ENCODE measurements at places on chromosomes 2 and 18.

DNA sequence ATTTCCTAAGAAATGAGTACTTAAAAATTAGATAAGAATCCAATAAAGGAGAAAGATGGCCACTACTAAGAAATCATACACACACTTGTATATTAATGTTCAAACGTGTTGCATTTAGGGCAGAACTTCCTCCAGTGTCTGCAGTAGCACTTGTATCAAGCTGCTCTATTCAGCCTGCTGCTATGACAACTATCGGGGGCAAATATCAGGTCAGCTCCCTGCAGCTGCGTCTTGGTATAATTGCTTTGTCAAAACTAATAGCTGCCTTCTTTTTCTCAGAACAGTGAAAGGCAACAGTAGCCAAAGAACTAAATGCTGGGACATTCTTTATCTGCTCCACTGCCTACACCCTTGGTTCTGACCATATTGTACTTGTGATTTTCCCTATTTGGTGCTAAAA lies 300.7 kb downstream of the NOL4 start:
- DNase-seq: no peak

DNA sequence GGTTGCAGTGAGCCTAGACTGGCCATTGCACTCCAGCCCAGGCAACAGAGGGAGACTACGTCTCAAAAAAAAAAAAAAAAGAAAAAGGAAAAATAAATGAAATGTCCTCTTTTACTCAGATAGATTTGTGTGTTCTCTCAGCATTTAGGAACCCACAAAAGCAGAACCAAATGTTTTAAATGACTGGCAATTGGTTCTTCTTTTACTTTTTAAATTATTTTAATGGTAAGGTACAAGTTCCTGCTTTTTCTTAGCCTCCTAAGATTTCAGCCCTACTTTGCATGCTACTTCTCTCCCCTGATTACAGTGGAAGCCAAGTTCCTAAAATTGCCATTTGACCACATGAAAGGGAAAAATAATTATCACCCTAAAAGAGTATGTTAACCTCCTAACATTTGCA lies 23.5 kb downstream of the SRSF7 start:
- DNase-seq: peak; percentile 43

DNA sequence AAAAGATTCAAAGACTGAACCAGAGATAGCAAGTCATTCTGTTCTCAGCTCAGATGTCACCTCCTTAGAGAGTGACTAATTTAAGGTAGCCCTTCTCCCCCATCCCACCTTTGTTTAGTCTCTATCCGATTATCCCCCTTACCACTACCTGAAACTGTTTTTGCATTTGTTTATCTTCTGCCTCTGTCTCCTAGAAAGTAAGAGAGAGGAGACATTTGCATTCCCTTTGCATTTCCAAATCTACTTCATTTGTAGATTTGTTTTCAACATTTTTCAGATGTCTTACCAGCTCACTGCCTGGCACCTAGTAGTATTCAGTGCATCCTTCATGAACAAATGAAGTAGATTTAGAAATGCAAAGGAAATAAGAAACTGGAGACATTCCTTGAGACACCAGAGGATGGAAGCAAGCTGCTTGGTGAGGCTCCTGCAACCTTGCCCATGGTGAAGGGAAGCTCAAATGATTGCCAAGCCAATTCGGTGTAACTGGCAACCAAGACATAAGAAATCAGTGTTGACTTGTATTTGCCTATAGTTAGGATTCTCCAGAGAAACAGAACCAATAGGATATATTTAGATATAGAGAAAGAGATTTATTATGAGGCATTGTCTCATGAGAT lies 385.7 kb downstream of the STK39 start:
- no peak for DNase-seq

GRCh38 chr2:20468549-20469500 lies 22.0 kb downstream of the RHOB start:
- no peak for DNase-seq

DNA sequence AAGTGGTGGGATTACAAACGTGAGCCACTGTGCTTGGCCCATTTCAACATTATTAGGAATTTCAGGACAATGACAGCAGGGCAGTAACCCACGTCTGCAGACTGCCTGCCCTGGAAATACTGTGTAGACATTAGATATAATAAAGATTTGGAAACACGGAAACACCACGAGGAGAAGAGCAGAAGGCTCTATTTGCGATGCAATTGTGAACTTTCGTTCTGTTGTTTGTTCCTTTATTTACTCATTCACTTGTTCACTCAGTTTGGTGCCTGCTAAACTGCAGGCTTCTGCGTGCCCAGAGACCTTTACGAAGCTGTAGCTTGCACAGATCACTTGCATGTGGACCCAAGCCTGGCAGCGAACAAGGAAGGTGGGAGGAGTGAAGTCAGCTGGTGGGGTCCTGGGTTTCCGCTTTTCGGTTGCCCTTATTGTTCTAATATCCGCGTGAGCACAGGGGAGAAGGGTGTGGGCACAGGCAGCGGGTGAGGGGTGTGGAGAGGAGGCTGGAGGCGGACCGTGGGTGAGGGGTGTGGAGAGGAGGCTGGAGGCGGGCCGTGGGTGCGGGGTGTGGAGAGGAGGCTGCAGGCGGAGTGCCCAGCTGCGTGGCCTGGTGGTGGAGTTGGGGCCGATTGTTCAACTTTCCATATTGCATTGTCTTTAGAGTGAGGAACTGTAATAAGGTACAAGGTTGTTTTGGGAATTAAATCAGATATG lies 3.4 kb downstream of the COLEC11 start:
- DNase-seq: no peak

- no peak for DNase-seq
Measured at GRCh38 chr2:218983934-218984238, 1.1 kb downstream of the FEV start.

GRCh38 chr2:226337941-226338600 lies 461.5 kb downstream of the IRS1 start:
- no peak for DNase-seq

- no peak for DNase-seq
Measured at GRCh38 chr18:35508746-35509338, 11.1 kb upstream of the INO80C start.

GRCh38 chr18:72840109-72840508 lies 27.7 kb downstream of the NETO1 start:
- no peak for DNase-seq

DNA sequence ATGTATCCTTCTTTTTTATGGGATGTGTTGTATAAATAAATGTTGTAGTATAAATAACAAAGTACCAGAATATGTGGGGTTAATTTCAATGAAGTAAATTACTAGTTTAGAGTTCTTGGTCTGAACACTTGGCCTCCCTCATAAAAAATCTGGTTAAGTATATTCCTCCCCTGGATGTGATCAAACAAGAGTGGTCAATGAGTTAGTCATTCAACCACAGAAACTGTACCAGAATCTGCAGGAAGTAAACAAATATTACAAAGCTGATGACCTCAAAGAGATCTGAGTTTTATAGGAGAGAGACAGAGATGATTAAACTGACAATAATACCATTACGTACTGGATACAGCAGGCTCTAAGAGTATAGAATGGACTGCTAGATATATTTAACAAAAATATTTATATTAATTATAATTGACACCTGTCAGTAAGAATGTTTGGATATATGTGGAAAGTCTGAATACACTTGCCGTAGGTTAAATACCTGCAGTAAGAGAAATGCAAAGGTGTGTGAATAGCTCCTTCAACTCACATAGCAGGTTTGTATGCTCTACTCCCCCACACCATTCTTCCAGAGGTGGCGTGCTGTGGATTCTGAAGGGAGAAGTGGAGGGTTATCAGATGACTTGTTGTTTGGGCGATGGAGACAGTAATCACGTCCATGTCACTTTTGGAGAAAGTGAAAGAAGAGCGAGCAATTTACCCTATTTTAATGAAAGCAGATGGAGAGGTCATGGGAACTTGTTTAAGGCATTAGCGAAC lies 108.3 kb upstream of the LRATD1 start:
- no peak for DNase-seq

DNA sequence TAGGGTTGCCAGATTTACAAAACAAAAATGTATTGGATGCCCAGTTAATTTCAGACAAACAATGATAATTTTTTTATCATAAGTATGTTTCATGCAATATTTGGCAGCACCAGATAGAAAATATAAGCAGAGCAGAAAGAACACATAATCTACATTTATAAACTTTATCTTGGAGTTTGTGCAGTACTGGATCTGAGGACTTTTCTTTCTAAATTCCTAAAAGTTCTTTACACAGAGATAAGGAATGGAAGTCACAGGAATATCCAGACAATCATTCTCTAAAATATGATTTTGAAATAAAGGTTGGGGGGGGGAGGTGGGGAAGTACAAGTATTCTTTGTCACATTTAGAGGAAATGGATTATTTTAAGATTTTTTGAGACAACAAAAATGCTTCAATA lies 28.8 kb upstream of the MC4R start:
- DNase-seq: no peak

- peak; percentile 57 for DNase-seq
Measured at GRCh38 chr2:62774555-62775366, 69.2 kb downstream of the EHBP1 start.

- no peak for DNase-seq
Measured at GRCh38 chr18:67453901-67454300, 62.6 kb downstream of the DSEL start.

GRCh38 chr2:218721934-218722333 lies 11.3 kb downstream of the TTLL4 start:
- no peak for DNase-seq

GRCh38 chr2:42618116-42618515 lies 49.7 kb downstream of the MTA3 start:
- DNase-seq: no peak

DNA sequence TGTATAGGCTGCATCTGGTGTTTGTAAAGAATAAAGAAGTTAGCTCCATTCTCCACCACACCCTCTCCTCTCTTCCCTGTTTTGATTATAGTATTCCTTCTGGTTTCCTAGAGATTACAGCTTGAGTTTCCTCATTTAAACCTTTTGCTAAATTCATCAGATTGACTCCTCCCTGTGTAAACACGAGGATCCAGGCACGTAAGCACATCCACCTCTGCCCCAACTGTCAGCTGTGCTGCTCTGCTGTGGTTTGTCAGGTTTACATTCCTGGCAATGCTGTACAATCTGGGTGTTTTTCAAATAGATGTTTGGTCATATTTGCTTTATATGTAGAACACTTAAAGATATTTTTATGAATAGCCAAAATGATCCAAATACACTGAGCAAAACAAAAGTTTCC lies 302.8 kb downstream of the PTGR3 start:
- no peak for DNase-seq

- peak; percentile 97 for DNase-seq
Measured at GRCh38 chr2:152432206-152432653, 97.3 kb downstream of the FMNL2 start.

- DNase-seq: no peak
Measured at GRCh38 chr2:41941831-41942230, 106.0 kb upstream of the PKDCC start.

DNA sequence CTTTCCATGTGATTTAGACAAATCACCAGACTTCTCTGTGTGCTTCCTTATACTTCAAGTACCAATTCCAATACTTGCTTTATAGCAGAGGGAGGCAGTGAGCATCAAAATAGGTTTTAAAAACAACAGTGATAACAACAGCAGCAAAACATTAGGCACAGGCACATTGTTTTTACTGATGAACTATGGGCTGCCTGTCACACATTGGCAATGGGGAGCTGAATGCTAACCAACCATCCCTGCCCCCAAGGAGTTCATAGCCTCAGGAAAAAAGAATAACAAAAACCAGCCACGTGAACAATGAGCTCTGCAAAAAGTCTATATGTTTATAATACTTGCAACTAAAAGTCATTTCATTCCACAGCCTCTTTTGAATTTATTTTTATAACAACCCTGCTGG lies 287.9 kb upstream of the TRIB2 start:
- DNase-seq: no peak

DNA sequence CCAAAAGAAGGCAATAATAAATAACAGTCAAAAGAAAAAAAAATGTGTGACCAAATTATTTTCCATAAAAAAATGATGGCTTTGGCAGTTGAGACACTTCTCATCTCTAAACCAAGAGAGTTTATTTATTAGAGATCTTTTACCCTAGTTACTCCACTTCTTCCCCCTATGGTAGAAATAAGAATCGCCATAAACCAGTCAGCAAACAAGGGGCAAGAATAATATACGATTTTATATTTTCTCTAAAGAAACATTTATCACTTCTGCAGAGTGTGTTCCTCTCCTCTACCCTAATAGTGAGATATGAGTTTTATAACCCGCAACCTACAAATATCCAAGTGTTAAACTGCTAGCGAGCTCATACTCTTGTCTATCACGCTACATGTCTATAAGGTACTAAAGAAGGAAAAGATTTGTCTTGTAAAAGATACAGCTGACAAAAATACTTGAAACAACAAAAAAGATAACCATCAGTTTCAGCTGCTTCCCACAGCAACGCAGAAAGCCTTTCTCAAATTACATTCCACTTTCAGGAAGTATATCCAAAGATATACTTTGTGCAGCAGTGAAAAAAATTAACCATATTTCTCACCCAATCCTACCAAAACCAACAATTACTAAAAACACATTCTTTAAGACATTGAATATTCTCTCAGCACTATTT lies 2.3 kb downstream of the RNF103 start:
- no peak for DNase-seq

DNA sequence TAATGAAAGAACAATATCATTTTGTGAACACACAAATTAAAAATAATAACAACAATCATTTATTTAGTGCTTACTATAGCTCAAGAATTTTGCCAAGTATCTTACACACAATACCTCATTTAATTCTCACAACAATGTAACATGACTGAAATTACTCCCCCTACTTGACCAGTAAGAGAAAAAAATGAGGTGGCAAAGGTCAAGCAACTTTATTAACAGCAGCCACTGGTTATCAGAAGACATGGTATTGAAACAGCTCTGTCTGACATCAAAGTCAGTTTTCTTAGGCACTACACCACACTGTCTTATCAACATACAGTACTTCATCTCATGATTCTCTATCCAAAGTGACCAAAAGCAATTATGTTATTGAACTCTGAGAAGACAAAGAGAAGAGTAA lies 389.4 kb downstream of the ZEB2 start:
- no peak for DNase-seq

GRCh38 chr2:162149940-162150339 lies 2.1 kb downstream of the GCG start:
- no peak for DNase-seq

GRCh38 chr2:229174794-229175496 lies 96.1 kb downstream of the PID1 start:
- DNase-seq: no peak

GRCh38 chr2:204706939-204707338 lies 161.7 kb downstream of the PARD3B start:
- no peak for DNase-seq

- DNase-seq: no peak
Measured at GRCh38 chr18:21452796-21453510, 147.6 kb downstream of the ESCO1 start.

- DNase-seq: peak; percentile 44
Measured at GRCh38 chr2:62202019-62202722, 6.3 kb downstream of the B3GNT2 start.

GRCh38 chr18:9454061-9454703 lies 21.1 kb upstream of the RALBP1 start:
- DNase-seq: no peak

DNA sequence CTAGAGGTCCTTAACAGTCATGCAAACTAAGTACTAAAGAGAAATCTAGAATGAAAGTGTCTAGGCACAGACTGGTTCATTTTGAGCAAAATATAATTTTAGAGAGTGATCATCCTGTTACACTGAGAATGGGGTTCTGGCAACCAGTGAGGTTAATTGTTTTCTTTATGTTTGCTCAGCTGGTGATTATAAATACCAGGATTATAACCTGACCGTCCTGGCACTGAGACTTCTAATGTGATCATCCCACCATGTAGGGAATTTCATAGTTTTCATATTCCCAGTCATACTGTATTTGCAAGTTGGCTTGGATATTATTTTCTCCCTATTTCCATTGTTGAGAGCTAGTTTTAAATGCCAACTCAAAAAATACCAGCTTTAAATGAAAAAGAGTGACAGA lies 852.5 kb upstream of the LRATD1 start:
- DNase-seq: no peak

Measured in inflammatory macrophage treated with lipopolysaccharide for 4 hours (primary cell).